ENCODE measurements at places on chromosomes 5 and 9.

- DNase-seq, result no peak
Observed at GRCh38 chr5:80915716-80916115, 44.4 kb upstream of the RASGRF2 start.

DNA sequence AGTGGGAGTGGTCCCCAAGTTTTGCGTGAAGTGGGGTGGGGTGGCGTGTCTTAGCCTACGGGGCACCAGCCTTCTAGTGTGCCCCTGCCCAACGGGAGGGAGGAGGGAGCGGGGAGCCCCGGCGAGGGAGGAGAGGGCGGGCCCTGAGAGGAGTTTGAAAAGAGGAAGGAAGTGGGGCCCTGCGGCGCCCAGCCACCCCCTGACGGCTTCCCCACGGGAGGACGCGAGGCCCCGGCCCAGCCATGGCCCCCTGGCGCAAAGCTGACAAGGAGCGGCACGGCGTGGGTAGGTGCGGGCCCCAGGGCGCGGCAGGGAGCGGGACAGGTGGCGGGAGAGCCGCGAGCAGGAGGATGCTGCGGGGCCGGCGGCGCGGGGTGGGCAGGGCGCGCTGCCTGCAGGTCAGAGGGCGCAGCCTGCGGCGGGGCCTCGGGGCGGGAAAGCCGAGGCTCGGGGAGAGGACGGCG, at the start of gene DOCK2:
Gene DOCK2, plus strand, starts transcription at position 191 of the 464 bp plus-strand sequence. Its CDS starts 52 bp downstream, at position 243.
- DNase-seq, result no peak

DNA sequence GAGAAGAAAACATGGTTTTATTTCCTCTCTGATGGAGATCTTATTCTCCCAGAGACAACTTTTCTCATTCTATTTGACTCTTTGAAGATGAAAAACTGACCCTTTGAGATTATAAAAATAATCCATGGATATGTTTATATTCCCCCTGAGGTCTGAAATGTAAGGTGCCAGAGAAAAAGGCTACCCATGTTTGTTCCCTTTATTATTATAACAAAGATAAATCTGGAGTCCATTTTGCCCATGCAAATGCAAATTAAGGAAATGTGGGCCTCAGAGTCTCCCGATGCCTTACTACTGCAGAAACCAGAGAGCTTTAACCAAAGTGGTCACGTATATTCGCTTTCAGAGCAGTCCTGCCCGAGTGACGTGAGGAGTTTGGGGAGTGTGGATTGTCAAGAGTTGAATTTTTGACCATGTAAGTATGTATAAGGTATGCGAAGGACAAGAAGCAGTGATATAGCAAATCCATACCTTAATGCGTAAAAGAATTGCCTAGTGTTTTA, 312.5 kb downstream of the RASEF start:
- DNase-seq, result no peak

DNA sequence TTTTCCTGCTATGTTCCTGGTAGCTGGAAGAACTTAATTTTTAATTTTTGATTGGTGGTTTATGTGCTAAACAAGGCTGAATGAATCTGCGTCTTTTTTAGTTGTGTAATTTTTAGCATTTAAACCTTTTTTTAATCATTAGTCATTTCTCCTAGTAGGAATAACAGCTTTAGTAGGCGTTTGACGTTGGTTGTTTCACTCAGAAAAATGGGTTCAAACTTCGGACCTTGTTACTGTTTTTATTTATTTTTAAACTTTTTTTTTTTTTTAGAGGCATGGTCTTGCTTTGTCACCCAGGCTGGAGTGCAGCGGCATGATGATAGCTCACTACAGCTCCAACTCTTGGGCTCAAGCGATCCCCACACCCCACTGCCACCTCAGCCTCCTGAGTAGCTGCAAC, 12.9 kb downstream of the SFXN1 start:
- DNase-seq, result no peak

GRCh38 chr5:179568721-179569120, 18.4 kb downstream of the RUFY1 start:
- DNase-seq, result no peak

DNA sequence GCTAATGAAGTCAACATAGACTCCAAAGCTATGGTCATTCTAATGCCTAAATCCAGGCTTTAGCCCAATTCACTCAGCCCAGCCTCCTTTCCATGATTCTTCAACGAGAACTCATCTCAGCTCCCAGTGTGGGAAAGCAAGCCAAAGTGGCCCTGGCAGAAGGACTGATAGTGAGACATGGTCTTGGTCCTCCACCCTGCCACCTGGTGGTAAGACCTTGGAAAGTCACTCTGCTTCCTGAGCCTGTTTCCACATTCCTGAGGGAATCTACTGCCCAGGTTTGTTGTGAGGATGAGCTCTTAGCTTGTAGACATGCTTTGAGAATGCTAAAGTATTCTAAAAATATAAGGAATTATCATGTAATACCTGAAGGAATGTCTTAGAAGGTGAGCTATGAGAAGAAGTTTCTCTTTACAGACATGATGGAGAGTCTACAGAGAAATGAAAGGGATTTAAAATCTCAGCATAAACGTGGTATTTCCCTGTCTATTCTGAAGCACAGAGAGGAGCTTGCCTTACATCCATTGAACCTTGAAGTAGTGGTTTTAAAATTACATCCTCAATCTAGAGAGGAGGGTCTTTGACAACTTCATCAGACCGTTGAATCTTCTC, 173.5 kb downstream of the TRIM32 start:
- DNase-seq, result peak; percentile 46

- DNase-seq, result no peak
Observed at GRCh38 chr5:102080288-102080687, 215.8 kb downstream of the SLCO4C1 start.

DNA sequence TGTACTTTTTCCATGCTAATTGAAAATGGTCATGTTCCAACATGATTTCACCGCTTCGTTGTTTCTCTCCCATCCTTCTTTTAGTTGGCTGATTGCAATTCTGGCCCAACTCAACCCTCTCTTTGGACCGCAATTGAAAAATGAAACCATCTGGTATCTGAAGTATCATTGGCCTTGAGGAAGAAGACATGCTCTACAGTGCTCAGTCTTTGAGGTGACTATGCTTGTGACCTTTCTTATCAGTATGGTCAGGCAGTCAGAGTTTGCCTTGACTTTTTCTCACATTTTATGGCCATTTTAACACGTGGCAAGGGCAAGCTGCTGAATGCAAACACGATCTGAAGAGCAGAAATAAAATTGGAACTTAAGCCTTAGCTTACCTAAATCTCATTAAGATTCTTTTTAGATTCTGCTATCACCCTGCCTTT, 36.0 kb upstream of the CREBRF start:
- DNase-seq, result no peak
